ENCODE measurements at places on chromosomes 2 and 18.

DNA sequence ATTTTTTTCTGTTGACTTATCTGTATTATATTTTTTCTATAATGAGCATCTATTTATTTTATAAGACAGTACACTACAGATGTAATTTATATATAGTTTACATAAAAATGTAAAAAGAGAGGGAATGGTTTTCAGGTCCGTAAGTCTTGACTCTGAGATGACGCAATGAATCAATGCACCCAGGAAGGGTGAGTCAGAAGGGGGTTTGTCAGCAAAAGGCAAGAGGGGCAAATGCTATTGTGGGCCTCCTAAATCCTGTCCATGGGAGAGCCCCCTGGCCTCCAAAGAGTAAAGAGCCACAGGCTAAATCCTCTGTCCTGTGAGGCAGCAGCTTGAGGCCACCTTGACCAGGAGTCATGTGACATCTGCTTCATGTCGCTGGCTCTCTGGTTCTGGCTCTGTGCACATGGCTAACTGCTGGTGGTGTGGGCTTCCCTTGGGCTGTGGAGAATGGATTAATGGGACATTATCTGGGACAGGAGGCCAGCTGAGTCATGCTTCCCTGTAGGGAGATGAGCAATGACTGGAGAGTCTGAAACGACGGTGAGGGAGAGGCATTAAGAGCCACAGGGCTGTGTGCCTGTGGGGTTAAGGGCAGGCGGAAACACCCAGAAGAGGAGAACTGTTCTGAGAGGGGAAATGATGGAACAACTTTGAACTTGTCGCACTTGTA, 22.8 kb upstream of the ASB18 start:
- no peak for DNase-seq

GRCh38 chr2:203077451-203077850, 62.8 kb downstream of the NBEAL1 start:
- DNase-seq = no peak

GRCh38 chr2:8737571-8738175, 55.8 kb downstream of the ID2 start:
- no peak for DNase-seq

DNA sequence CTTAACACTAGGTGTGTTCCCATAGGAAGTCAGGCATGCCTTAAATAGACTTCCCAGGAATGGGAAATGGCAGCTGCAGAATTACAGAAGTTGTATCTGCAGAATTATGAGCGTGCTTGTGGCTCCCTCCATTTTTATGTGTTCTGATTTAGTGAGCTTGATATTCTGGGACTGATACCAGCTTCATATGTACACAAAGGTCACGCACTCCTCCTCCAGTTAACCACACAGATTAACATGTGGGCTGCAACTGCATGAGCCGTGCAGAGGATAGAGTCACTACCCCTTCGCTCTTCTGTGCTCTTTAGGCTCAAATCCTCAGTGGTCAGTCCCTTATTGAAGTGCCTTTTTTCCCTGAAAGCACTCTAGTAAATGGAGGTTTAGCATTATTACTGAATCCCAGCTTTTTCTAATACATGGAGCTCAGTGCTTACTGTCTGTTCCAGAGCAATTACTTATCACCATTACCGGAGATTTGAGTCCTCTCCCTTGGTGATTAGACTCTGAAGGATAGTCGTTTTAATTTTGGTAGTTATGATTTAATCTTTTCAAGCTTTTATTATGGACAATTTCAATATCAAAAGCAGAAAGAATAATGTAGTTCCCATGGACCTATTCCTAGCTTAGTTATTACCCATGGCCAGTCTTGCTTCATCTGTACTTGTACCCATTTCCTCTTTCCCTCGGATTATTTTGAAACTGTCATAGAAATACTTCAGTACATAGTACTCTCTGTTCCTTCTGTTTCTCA, 238.3 kb downstream of the PRKCE start:
- peak; percentile 51 for DNase-seq

GRCh38 chr2:171630089-171630770, 57.0 kb upstream of the DYNC1I2 start:
- peak; percentile 20 for DNase-seq

GRCh38 chr18:73563901-73564472, 583.6 kb downstream of the FBXO15 start:
- no peak for DNase-seq

GRCh38 chr2:3377279-3377611, 373 bp downstream of the EIPR1 start:
- DNase-seq = peak; percentile 80

GRCh38 chr18:10205151-10205550, 249.3 kb upstream of the APCDD1 start:
- no peak for DNase-seq

DNA sequence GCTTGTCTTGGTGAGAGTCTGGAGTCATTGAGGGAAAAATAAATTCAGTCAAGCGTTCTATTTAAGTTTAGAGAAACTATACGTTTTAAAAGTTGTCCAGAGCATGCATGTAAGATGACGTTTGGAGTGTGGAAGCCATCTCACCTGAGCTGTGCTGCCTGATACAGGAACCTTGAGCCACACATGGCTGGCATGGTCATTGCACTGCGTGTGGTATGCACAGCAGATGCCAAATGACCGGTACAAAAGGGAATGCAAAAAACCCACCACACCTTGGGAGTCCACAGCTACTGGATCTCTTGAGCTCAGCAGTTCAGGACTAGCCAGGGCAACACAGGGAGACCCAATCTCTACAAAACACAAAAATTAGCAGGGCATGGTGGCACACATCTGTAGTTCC, 4.3 kb downstream of the MZT2B start:
- no peak for DNase-seq

GRCh38 chr2:135791418-135792190, 45.4 kb downstream of the LCT start:
- no peak for DNase-seq
